ENCODE measurements at places on chromosomes 3 and 15.

DNA sequence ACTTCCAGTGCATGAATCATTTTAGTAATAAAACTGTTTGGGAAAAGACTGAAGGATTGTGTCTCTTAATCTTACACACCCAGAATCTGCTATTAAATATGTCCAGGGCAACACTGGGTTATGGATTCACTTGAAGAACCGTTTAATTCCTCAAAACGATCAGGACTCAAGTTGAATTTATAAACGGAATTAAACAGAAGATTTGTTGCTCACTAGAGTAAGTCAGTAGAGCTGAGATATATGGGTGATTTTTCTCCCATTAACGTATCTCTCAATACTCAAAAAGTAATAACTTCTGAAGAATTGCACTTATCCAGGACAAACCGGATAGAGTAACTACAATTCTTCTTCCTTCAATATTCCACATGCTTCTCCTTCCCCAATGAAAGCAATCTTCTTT lies 41.1 kb upstream of the LIPC start:
- DNase-seq, result no peak

- no peak for DNase-seq
Measured at GRCh38 chr3:120903221-120903620, 4.8 kb upstream of the STXBP5L start.

GRCh38 chr3:153970741-153971347 lies 150.3 kb upstream of the ARHGEF26 start:
- DNase-seq, result peak; percentile 17

GRCh38 chr3:157948605-157949383 lies 157.4 kb downstream of the SHOX2 start:
- no peak for DNase-seq

GRCh38 chr3:111237946-111238345 lies 166.3 kb downstream of the NECTIN3 start:
- DNase-seq, result no peak

DNA sequence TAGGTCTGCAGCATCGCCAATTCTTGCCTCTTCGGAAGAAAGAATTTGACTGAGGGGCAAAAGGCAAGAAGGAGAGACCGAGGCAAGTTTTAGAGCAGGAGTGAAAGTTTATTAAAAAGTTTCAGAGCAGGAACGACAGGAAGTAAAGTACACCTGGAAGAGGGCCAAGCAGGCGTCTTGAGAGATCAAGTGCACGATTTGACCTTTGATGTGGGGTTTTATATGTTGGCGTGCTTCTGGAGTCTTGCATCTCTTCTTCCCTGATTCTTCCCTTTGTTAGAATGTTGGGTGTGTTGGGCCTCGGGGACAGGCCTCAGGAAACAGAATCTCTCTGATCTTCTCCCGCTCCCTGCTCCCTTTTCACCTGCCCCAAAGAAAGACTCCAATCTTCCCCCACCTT lies 40.6 kb upstream of the FLNB start:
- no peak for DNase-seq

DNA sequence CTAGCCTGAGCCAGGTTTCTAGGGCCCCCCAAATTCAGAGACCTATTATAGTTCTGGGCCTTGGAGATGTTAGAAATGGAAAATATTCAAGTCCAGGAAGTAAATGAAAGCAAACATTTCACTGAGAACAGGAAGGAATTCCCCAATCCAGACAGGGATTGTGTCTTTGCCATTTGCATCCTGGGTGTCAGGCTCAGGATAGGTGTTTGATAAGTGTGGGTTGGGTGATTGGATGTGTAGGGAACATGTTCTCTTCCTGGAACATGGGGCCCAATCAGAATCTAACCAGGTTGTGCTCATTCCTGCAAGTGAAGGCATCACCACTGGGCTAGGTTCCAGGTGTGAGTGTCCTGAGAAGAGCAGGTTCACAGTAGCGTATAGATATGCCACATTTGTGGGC lies 14.6 kb upstream of the LRRC2 start:
- DNase-seq, result no peak

GRCh38 chr3:101861212-101861788 lies 12.0 kb downstream of the NFKBIZ start:
- no peak for DNase-seq

DNA sequence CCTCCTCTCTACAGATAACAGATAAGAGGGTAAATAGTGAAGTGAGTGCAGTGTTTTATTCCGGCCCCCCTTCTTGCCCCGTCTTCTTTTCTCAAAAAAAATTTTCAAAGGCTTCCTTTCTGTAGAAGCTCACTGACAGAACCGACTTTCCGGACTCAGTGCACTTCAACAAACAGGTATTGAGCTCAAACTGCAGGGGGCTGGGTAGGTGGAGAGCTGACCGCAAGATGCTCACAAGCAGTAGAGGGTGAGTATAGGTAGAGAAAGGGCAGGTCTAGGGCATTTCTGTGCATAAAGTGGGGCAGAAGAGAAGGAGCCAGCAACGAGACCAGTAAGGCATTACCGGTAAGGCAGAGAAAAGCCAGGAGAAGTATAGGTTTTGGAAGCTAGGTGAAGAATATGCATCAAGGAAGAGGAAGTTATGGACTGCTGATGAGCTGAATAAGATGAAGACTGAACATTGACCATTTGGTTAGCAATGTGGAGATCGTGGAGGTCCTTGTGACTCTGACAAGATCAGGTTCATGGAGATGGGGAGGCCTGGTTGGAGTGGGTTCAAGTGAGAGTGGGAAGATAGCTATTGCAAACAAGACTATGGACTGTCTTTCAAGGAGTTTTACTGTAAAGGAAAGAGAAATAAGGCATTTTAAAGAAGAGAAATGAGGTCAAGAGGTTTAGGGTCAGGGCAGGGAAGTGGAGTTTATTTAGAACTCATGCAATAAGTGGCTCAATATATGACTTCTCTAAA lies 97.4 kb downstream of the ST6GAL1 start:
- DNase-seq, result peak; percentile 69

- no peak for DNase-seq
Measured at GRCh38 chr3:89521328-89521727, 413.9 kb downstream of the EPHA3 start.

DNA sequence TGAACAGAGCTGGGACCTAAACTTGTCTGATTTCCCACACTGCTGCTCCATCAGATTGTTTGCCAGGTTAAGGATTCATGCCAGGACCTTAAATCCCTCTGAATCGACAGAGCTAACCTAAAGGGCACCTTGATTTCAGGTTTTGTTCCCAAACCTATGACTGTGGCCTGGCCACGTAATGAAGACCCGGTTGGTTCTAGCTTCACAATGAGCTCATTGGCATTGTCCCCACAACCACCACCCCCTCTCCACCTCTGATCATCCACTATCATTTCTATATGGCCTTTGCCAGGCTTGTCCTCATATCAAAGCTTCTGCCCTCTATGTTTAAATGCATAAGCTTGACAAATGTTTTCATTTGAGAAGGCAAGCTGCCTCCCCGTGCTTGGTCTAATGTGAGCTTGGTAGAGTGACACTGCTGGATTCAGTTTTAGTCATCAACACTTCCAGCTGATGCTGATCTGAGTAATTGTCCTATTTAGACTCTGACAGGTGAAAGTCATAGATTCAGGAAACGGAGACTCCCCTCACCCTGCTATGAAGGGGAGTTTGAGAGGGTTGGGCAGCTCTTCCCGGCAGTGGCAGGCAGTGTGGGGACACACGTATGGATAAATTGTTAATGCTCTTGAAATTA lies 407.1 kb upstream of the CFAP20DC start:
- no peak for DNase-seq

- no peak for DNase-seq
Measured at GRCh38 chr3:53244271-53244670, 11.6 kb downstream of the TKT start.

DNA sequence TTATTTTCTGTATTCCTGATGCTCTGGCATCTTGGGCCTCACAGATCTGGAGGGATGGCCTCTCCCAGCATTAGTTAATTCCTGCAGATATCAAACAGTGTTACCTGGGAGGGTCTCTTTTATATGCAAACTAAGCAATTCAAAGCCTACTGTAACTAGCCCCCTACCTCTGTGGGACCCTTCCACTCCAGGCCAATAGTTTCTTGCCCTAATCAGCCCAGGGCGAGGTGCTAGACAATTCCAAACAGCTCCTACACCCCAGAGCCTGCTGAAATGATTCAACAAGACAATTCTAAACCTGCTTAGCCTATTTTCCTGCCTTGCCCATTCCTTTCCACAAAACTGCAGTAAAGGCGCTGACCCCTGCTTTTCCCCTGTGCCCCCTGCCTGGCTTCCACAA lies 106.6 kb upstream of the IGSF10 start:
- DNase-seq, result no peak

Measured in inflammatory macrophage (primary cell).